Stimulated activated CD8-positive, alpha-beta memory T cell treated with anti-CD3 and anti-CD28 coated beads, Interleukin-7, amount 100 ng/mL, for 1 hour (primary cell): ENCODE measurements at places on chromosomes 2 and 18.

DNA sequence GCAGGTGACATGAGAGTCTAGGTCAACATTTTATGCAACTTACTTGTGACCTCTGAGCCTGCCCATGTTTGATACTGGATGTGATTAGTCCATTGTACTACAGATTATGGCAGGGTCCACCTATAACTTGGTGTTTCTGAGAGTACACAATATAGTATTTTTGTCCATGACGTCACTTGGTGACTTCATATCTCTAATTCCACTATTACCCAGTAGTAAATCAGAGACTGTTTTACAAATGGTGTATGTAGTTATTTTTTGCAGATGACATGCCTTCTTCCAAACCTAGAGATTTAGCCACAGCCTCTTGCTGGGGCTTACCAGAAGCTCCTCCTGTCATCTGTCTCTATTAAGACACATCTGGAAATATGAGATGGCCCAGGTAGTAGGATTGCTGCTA is 24.6 kb upstream of the TMX3 start:
- no peak for DNase-seq

GRCh38 chr2:234835738-234836137 is 116.1 kb upstream of the SH3BP4 start:
- no peak for DNase-seq

- DNase-seq = no peak
Observed at GRCh38 chr2:134189009-134189720, 64.7 kb upstream of the MGAT5 start.

- no peak for DNase-seq
Observed at GRCh38 chr2:11144738-11145079, 10.6 kb upstream of the SLC66A3 start.

DNA sequence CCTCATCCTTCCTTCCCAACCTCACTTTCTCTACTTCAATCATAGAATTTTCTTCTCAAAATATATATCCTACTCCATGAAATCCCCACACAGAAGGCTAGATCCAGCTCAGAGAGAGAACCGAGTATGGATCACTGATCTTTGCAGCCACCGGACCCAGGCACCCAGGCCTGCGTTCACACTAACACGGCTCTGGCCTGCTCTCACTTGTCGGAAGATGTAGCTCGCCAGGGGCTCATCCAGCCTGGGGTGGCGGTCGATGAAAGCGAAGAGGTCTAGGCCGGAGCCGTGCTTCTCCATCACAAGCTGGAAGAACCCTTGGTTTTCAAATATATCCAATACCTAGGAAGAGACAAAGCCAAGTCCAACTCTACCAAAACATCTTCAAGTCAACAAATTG is 12.7 kb upstream of the MTERF4 start:
- DNase-seq = no peak

GRCh38 chr2:20150806-20151571 is 73.9 kb downstream of the SDC1 start:
- no peak for DNase-seq

GRCh38 chr2:238563551-238563950 is 136.8 kb downstream of the ASB1 start:
- DNase-seq = no peak

- peak; percentile 16 for DNase-seq
Observed at GRCh38 chr2:160411167-160411566, 82.4 kb downstream of the RBMS1 start.

- DNase-seq = no peak
Observed at GRCh38 chr2:72893594-72894319, 6.5 kb downstream of the SPR start.

GRCh38 chr18:79596446-79597175 is 83.0 kb upstream of the CTDP1 start:
- DNase-seq = no peak
